ENCODE measurements at places on chromosomes 6 and 20. TPM values are rescaled to one million over a fixed set of nuclear protein-coding genes. Genes with fewer than 3 reads are reported as not detected.

Gene TMC2
- 0.22 TPM for polyA plus RNA-seq

Gene HLA-DQB1
- 105 TPM for polyA plus RNA-seq

Gene OPRM1
- not detected for polyA plus RNA-seq

Gene SLC35D3
- polyA plus RNA-seq, result not detected

GRCh38 chr6:46606338-46606737 is 46.3 kb downstream of the CYP39A1 start:
- no peak for DNase-seq

- DNase-seq, result no peak
Observed at GRCh38 chr20:54208548-54209176, 775 bp downstream of the PFDN4 start.

GRCh38 chr6:155330922-155331321 is 16.6 kb upstream of the TFB1M start:
- no peak for DNase-seq

- no peak for DNase-seq
Observed at GRCh38 chr6:167674486-167674885, 152.2 kb upstream of the AFDN start.

- DNase-seq, result no peak
Observed at GRCh38 chr20:49179368-49180277, 8.5 kb downstream of the STAU1 start.

GRCh38 chr6:126337323-126337722 is 2.6 kb upstream of the CENPW start:
- DNase-seq, result no peak

- DNase-seq, result no peak
Observed at GRCh38 chr20:36632487-36633284, 13.3 kb downstream of the SLA2 start.

DNA sequence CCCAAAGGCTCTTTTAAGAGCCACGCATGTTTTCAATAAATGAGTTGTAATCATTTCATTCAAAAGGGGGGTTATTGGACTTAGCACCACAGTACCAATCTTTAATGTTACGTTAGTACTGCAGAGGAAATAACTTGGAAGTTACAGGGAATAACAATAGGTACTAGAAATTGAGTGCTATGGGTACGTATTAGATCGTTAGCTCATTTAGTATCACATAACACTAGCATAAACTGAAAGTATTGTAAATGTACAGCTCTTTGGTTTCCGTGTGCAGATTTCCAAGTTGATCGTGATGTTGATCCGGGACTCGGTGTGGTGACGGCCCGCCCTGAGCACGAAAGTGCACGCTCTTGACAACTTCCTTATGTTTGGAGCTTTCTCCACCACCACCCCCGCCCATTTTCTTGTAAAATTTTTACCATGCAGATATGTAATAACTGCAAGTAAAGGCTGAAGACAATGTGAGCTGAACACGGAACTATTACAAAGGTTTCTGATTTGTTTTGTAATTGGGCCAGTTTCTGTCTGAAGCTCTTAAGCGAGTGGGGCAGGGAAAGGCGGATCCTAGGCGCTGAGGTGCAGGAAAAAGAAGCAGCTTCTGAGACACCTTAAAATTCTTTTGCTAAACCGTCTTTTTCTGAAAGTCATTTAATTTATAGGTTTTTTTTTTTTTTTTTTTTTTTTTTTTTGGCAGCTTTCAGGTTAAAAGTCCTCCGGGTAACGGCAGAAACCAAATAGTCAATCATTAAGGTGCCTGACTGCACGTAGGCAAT is 71.5 kb downstream of the HFE start:
- DNase-seq, result peak; percentile 75

- no peak for DNase-seq
Observed at GRCh38 chr6:37192666-37193065, 22.7 kb downstream of the PIM1 start.

DNA sequence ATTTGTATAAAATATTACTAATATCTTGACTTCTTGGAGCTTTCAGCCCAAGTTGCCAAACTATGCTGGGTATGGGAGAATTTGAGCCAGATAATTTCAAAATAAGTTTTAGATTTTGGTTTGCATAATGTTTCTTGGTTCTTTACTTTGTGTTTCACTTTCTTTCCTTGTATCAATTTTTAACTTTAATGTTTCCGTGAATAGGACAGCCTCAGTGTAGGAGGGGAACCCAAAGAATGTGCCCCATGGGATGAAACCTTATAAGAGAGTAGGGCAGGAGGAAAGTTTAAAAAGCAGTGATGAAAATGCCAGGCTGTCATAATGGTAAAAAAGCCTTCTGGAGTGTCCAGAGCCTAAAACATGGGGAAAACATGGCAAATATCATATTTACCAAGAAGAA is 252.4 kb upstream of the IRAK1BP1 start:
- no peak for DNase-seq

DNA sequence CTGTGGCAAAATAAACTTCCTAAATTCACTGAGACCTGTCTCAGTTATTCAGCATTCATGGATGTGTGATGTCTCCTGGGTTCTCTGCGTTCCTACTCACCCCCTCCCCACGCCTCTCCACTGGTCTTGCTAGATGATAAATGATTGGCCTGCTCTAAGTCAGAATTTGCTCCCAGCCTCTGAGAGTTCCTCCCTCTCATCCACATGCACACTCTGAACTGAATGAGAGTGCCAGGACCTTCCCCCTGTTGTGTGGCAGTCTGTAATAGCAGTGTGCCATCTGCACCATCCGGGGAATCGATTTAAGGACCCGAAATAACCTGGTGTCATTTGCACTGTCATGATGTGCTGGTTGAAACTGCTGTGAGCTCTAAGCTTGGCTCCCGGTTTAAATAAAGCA is 135.8 kb upstream of the AFDN start:
- no peak for DNase-seq

DNA sequence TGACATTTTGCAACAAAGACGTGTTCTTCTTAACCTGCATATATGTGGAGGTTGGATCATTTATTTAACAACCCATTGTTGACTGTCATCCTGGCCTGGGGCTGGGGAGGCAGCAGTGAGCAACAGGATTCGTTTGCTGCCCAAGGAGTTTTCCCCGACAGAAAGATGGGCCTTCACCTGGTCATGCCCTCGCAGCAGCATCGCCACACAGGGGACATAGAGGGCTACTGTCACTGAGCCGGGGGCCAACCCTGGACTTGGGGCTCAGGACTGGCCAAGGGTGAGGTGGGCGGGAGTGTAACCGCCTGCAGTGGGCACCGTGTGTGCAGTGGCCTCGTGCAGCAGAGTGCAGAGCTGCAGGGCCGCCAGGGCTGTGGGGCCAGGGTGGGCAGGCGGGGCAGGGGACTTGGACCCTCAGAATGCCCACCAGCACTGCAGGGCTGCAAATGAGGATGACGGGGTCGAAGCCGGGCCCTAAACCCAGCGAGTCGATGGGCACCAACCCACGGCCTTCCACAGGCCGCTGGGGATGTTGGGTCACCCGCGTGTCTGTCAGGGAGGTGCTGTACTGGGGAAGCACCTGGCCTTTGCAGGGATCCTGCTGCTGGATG is 11.8 kb downstream of the DUSP22 start:
- DNase-seq, result no peak

- peak; percentile 79 for DNase-seq
Observed at GRCh38 chr6:30722280-30723112, 2.3 kb downstream of the TUBB start.

- no peak for DNase-seq
Observed at GRCh38 chr6:132115714-132116366, 164.7 kb upstream of the CCN2 start.

GRCh38 chr6:154872542-154873114 is 122.5 kb upstream of the TIAM2 start:
- no peak for DNase-seq

DNA sequence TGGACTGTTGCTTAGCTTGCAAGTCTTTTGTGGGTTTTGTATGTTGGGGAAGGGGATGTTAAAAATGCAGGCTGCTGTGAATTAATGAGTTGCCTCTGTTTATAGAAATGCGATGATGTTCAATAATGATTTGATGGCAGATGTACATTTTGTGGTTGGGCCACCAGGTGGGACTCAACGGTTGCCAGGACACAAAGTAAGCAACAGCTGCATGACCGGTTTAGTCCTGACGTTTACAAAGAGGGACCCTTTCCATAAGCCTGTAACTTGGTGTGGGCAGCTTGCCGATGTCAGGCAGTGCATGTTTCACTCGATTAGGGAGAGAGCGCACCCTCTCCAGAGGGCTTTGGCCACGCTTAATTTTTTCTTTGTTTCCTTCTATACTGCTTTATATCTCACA is 1.3 kb downstream of the BTBD3 start:
- no peak for DNase-seq

DNA sequence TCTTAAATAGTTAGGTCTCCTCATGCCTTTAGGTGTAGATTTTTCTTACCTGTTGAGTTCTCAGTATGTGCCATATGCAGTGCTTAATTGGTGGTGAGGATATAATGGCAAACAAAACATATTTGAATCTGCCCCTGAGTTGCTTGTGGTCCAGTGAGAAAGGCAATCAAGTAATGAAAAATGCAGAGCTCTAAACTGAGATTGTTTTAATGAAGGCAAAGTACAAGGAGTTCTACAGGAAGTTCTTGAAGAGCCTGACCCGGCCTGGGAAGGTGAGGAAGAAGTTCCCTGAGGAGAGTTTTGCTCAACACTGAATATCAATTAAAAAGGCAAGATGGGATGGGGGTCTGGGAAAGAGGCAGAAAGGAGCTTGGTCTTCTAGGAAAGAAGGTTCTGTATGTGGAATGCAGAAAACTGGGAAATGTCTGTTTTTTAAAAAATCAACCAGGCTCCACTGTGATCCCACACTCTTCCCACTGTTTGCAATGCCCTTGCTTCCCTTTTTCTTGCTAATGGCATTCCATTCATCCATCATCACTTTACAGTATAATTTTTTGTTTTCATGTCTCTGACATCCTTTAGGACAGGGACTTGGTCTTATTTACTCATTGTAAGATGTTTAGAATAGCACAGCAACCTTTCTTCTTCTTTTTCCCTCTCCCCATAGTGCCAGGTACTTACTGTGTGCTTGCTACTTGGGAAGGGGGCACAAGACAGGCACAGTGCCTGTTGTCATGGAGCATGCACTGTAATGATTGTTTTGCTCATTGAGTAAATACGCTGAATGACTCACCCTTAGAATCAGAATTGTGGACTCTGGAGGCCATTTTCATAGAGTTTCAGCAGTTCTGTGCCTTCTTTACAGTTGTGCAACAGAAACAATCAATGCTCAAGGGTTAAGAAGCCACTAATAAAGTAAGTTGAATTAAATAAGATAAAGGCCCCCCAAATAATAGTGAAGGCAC is 64.3 kb downstream of the ANKS1A start:
- no peak for DNase-seq

Measured in immature natural killer cell (primary cell).